NCI-H1417 treated with DMSO at 0.1 percent for 48 hours (cell line): ENCODE measurements at places on chromosomes 2 and 18.
A peak's percentile ranks its signal among the peaks of the same experiment; 100 is the strongest.

- no peak for DNase-seq
These were observed 1072.4 kb downstream of the RPIA start for GRCh38 chr2:89763581-89764485.

DNA sequence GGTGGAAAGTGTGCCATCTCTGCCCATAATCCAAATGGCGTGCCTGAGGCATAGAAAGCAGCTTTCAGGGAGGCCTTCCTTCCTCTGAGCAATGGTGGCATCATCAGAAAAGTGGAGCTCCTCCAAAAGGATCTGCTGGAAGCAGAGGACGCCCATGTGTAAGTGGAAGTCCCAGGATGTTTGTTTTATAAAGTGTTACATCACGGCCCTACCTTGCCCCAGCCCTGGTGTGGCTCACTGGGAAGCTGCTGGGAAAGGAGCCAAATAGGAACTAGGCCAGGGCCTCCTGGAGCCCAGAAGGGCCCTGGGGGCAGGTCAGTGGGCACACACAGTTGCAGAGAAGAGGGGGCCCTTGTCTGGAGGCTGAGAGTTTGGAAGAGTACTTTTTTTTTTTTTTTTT lies 4.2 kb upstream of the ODC1 start:
- no peak for DNase-seq

DNA sequence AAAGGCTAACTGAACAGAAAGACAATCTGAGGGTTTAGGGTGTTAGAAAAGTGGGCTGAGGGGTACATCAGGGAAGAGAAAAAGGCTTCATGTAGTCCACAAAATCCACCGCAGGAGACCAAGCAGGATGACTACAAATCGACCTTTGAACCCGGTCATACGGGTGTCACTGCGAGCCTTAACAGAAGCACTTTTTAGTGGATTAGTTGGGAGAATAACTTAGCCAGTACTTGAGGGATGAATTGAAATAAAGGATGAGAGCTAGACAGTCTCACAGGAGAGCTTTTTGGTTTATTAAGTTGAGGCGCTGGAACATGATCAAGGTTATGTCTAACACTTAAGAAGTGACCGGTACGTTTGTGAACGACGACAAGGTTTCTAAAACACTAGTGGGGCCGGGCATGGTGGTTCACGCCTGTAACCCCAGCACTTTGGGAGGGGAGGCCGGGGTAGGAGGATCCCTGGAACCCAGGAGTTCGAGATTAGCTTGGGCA lies 217.7 kb downstream of the MCFD2 start:
- DNase-seq = no peak

GRCh38 chr2:219155054-219155644 lies 5.5 kb downstream of the NHEJ1 start:
- DNase-seq = no peak

DNA sequence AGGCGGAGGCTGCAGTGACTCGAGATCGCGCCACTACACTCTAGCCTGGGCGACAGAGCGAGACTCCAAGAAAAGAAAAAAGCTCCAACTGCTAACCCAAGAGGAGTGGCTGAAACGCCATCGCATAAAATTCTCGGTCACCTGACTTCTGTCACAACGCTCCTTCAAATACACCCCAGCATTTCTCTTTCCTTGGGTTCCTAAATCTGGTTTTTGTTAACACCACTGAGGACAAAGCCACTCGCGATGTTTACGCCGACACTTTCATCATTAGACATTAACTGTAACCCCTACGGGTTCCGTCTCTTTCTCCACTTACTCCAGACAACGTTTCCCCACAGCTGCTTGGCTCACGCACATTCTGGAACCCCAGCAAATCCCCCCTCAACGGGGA lies 679 bp downstream of the CLK1 start:
- no peak for DNase-seq

DNA sequence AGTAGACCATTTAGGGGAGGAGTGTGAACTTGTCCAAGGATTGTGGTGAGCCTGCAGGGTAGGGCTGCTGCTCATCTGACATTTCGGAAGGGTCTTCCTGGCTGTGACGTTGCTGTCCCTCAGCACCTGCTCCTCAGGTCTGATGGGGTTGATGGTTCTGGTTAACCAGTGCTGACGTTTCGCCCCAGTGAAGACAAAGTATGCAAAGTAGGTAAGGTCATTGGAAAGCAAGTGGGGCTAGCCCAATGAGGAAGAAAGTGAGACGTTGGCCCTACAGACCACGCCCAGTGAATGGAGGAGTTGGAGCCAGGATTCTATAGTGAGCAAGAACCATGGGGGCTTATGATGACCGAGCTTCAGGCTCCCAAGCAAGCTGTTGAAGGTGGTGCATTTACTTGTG lies 33.4 kb upstream of the ZNF396 start:
- DNase-seq = no peak

GRCh38 chr2:238415036-238415764 lies 11.5 kb upstream of the ASB1 start:
- no peak for DNase-seq

- no peak for DNase-seq
These were observed 34.0 kb upstream of the PLA2R1 start for GRCh38 chr2:160096409-160096808.

DNA sequence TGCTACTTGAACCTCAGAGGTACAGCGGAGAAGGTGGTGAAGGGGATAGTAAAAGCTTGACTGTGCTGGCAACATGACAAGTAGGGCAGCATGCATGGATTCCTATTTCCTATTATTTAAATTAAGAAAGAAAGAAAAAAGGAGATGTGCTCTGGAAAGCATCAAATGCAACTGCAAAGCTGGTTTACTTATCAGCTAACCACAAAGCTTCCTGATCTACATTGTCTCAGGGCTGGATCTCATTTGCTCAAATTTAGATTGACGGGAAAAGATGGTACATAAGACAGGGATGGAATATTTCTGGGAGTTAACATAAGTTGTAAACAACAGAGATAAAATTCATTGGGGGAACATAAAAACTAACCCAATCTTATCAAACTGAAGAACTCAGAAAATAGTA lies 178.0 kb downstream of the RIT2 start:
- no peak for DNase-seq

- peak; percentile 55 for DNase-seq
These were observed 341.7 kb downstream of the PTPRM start for GRCh38 chr18:7908681-7909299.

GRCh38 chr2:29726976-29727375 lies 194.4 kb downstream of the ALK start:
- DNase-seq = no peak

DNA sequence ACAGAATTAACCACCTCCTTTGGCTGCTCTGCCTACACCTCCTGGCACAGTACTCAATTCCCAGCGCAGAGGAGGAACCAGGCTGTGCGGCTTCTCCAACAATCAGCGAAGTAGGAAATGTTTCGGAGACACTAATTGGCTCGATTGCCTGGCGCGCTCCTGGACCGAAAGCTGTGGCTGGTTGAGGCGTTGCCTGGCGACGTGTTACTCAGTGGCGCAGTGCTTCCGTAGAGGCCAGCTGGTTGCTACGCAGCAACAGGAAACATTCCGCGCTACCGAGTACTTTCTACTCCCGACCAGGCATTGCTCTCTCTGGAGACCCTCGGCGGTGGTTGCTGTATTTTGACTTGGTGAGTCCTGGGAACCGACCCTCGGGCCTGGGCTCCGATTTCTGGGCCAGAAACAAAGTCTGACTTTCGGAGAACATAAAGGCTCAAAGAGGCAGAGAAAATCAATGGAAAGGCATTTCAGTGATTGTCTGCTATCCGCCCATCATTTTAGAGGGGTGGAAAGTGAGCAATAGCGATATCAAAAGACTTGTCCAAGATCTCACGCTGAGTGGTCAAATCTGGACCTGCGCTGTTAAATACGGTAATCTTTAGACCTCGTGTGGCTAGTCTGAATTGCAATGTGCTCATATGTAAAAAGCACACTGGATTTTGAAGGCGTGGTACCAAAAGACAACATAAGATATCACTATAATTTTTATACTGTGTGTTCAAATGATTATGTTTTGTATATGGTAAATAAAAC lies at the start of gene DNAH6:
Gene DNAH6 (plus strand): TSS at position 265 of the 753 bp plus-strand sequence. CDS start 1,329 bp downstream, outside the sequence.
- DNase-seq = peak; percentile 73

- no peak for DNase-seq
These were observed 513.5 kb downstream of the CNTNAP5 start for GRCh38 chr2:124538549-124538948.

- DNase-seq = no peak
These were observed 16.6 kb downstream of the MARCHF4 start for GRCh38 chr2:216355711-216356110.

GRCh38 chr2:155770516-155770915 lies 562.0 kb downstream of the NR4A2 start:
- no peak for DNase-seq

DNA sequence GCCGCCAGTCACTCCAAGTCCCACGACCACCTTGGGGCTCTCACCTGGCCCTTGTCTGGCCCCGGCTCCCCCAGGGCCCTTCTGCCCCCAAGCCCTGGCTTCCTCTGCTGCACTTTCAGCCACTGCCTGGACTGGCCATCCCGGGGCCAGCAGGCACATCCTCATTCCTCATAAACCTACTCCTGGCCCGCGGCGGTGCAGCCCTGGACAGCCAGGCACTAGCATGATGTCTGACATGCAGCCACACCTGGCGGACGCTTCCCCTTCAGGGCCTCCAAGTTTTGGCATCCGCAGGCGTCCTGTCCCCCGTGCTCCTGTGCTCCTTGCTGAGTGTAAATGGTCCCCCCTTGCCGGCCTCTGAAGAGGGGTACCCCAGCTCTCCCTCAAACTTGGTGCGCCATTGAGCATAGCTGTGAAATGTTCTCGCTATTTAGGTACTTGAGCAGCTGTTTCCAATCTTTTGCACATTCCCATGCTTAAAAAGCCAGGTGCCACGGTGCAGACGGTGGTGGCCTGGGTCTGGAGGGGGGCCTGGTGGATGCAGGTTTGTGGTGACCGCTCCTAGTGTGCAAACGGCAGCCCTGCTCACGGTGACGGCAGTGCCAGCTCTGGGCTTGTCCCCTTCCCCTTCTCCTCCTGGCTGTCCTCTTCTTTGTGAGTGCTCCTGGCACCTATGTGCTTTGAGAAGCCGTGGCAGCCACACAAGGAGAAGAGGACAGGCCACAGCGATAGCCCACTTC lies 123.8 kb downstream of the MBP start:
- no peak for DNase-seq

- DNase-seq = no peak
These were observed 440.9 kb upstream of the UBE2E3 start for GRCh38 chr2:180539541-180539940.

DNA sequence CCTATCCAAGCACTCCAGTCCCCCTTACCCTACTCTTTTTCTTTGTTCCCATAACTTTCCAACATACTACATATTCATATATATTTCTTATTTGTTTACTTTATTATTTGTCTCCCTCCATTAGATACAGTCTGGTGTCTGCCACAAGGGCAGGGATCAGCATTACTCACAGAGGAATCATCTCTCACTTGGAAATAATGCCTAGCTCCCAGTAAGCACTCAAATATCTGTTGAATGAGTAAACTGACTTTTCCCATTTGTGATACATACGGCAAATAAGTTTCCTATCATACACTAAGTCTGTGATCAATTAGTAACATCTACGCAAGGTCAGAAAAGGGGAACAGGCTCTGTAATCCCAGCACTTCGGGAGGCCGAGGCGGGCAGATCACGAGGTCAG lies 18.7 kb downstream of the C1D start:
- DNase-seq = no peak

- DNase-seq = no peak
These were observed 41.4 kb upstream of the ITGB6 start for GRCh38 chr2:160241251-160242137.

GRCh38 chr2:242011516-242011915 lies 142.0 kb downstream of the RTP5 start:
- no peak for DNase-seq

- no peak for DNase-seq
These were observed 37.3 kb upstream of the ZNF512 start for GRCh38 chr2:27545348-27546141.

- no peak for DNase-seq
These were observed 34.8 kb downstream of the ATOH8 start for GRCh38 chr2:85788603-85789002.

DNA sequence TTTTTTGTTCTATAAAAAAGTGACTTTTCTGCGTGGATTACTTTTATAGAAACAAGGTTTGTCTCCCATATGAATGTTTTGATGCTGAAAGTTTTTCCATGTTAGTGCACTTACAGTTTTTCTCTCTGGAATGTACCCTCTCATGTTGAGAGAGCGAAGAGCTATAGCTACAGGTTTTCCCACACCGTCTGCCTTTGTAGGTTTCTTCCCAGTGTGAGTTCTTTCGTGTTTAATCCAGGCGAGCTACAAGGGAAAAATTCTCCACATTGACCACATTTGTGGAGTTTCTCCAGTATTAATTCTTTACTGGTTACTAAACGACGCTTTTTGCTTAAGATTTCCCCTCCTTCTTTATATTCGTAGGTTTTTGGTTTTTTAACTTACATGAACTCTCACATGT lies 85.1 kb downstream of the ACSL3 start:
- no peak for DNase-seq

- DNase-seq = no peak
These were observed 453 bp upstream of the GRB14 start for GRCh38 chr2:164621764-164622105.

DNA sequence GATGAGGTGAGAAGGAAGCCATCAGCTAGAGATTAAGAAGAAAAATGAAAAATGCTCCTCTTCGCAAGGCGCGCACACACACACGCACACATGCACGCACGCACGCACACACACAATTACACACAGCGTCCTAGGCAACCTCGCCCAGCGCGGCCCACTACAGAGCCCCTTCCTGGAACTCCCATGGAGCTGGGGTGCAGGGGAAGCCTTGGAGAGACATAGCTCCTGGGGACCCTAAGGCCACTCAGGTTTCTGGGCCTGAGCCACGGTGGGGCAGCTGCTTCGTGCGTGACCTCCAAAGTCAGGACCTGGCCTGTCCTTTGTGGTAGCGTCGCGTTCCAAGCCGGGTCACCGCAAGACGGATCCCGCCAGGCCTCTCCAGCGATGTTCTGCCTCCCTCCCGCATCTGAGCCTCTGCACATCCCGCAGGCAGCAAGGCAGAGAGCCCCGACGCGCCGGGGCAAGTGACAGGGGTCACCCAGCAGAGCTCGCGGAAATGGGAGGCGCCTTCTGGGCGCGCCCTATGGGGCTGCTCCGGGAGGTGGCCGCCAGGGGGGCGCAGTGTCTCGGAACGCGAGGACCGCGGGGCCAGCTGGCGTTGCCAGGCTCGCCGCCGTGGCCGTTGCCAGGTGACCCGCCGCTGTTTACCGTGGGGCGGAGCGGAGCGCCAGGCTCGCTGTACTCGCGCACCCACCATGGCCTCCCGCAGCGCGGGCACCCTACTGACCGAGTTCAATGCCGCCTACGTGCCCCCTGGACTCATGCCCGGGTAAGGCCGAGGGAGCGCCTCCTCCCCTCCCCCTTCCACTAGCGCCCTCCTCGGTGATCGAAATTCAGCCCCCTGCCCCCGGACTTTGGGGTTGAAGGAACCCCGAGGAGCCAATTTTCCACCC lies 79.0 kb downstream of the CIB4 start:
- DNase-seq = peak; percentile 67
